ENCODE measurements at places on chromosomes 2 and 18. TPM values are rescaled to one million over a fixed set of nuclear protein-coding genes. Genes with fewer than 3 reads are reported as not detected.

DNA sequence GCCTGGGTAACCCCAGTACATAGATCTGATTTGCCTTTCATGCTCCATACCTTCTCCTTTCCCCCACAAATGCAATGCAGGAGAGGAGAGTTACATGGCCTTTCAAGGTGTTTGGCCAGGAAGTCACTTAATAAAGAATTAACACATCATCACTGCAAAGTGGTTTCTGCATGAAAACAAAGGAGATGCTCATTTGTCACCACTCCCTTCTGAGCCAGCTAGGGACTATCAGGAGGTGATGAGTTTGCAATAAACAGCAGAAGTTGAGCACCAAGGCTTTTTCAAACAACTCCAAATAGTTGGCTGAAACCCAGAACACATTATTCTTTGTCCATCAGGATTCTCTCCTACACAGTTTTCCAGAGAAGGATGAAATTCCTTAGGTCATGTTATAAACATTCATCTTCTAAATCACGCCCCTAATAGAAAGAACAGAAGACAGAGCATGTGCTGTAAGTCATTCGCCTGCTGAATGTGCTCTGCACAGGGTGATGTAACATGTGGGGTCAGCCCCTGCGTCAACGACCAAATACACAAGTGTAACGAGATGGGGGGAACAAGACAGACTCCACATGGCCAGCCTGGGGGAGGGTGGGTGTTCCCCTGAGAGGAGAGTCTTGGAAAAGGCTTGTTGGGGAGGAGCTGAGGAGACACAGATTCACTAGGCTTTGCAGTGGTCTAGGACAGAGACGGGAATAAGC is 87.3 kb upstream of the RMDN2 start:
- DNase-seq = no peak

DNA sequence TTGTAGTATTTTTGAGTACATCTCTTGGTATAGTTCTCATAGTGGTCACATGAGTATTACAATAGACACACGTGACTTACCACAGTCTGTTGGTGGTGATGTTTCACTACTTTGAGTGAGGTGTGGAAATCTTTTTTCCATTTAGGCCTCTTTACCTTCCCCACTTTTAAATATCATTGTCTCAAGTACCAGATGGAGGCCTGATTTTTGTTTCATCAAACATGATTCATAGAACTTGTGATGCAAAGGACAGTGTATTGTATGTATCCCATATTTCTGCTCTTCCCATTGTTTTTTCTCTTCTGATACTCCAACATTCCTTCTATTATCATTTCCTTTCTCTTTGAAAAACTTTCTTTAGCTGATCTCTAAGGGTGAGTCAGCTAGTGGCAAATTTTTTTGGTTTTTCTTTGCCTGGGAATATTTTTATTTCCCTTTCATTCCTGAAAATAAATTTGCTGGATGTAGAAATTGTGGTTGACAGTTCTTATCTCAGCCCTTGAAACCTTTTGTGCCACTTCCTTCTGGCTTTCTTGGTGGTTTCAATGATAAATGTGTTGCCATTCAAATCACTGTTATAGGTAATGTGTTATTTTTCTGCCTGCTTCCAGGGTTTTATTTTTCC is 32.8 kb downstream of the RFX8 start:
- no peak for DNase-seq

GRCh38 chr2:99939135-99939534 is 203.3 kb downstream of the AFF3 start:
- no peak for DNase-seq

GRCh38 chr2:65053199-65053598 is 3.0 kb upstream of the CEP68 start:
- DNase-seq = peak; percentile 42

DNA sequence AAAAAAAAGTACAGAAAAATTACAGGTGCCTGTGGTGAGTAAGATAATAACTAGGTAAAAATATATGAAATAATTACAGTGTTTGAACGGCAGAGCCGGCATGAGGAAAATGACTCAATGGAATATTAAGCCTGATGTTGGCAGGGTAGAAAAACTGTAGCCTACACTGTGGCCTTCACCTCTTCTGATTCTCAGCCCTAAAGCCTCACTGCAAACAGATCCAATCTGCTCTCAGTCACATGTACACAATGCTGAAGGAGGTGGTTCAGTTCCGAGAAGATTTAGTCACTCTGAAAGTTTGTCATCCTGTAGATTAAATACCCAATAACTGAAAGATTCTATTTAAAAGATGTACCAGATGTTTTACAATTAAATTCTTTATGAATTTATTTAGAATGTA is 66.9 kb upstream of the MAP3K20 start:
- no peak for DNase-seq

- no peak for DNase-seq
Observed at GRCh38 chr2:235824331-235824730, 330.5 kb downstream of the AGAP1 start.

POTEC gene
- not detected for total RNA-seq

ITPRIPL1 gene
- total RNA-seq = 52.1 TPM

SPDYA gene
- total RNA-seq = 1.1 TPM

All from activated T-helper 1 cell treated with anti-CD3 and anti-CD28 coated beads, Interleukin-12 subunit alpha, Interleukin-12 subunit beta, Interleukin-2, Interleukin-4 antibody, amounts not matched to agents 30 ng/mL and 10 ng/mL and 1 ng/mL, durations not matched to agents 14 hours and 24 hours and 36 hours (primary cell).